ENCODE measurements at places on chromosomes 3 and 15. TPM values are rescaled to one million over a fixed set of nuclear protein-coding genes. Genes with fewer than 3 reads are reported as not detected.

- DNase-seq: no peak
These were observed 371.7 kb upstream of the CNTN6 start for GRCh38 chr3:721086-721485.

GRCh38 chr3:128849911-128850455 lies 29.4 kb upstream of the ACAD9 start:
- no peak for DNase-seq

DNA sequence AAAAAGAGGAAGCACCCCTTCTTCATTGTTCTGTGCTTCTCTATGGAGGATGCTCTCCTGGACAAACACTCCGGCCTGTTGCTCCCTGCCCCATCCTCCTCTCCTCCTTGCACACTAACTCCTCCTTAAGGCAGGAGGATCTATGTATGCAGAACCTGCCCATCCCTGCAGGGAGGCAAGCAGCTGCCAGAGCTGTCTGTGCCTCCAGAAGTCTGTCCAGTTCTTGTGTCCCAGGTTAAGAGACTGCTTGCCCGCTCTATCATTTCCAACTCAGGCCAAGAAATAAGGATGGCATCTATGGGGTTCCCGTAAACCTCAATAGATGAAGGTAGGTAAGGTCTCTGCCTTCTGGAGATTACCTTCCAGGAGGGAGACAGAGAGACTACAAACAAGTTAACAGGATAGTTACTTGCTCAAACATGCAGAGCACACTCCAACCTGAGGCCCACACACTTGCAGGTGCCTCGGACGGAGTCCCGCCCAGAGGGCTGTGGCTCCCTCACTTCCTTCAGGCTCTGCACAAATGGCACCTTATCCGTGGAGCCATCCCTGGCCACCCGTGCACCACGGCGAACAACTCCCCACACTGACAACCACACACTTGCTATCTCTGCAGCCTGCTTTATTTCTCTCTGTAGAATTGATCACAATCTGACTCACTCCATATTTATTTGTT lies 6.9 kb downstream of the XXYLT1 start:
- no peak for DNase-seq

GRCh38 chr15:94352636-94353487 lies 121.5 kb downstream of the MCTP2 start:
- DNase-seq: no peak

BLM gene
- 26.6 TPM for total RNA-seq

DNA sequence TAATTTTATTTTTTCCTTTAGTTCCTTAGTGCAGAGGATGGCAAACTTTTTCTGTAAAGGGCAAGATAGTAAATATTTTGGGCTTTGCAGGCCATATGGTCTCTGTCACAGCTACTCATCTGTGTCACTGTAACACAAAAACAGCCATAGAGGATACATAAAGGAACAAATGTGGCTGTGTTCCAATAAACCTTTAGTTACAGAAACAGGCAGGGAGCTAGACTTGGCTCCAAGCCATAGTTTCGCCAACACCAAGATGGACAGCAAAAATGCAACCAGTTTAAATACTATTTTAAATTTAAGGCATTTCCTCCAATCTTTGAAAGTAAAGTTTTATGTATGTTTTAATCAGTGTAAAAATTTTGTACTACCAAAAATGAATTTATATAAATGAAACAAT lies 753.4 kb downstream of the FHIT start:
- no peak for DNase-seq

RLBP1 gene
- total RNA-seq: not detected

CPNE9 gene
- total RNA-seq: not detected

DNA sequence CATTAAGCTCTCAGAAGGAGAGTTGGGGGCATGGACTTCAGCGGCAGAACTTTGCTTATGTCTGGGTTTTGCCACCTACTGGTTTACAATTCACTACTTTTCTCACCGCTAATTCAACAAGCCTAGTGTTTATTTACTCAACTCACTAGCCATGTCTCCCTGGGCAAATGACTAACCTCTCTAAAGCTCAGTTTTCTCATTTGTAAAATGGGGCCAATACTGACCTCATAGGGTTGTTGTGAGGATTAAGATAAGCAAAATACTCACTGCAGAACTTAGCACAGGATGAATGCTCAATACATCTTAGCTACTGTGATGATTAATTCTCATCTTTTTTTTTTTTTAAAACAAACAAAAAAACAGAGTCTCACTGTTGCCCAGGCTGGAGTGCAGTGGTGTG lies 106.3 kb downstream of the CADPS start:
- DNase-seq: no peak

GRCh38 chr15:36827824-36828223 lies 248.4 kb downstream of the CDIN1 start:
- DNase-seq: no peak

DNA sequence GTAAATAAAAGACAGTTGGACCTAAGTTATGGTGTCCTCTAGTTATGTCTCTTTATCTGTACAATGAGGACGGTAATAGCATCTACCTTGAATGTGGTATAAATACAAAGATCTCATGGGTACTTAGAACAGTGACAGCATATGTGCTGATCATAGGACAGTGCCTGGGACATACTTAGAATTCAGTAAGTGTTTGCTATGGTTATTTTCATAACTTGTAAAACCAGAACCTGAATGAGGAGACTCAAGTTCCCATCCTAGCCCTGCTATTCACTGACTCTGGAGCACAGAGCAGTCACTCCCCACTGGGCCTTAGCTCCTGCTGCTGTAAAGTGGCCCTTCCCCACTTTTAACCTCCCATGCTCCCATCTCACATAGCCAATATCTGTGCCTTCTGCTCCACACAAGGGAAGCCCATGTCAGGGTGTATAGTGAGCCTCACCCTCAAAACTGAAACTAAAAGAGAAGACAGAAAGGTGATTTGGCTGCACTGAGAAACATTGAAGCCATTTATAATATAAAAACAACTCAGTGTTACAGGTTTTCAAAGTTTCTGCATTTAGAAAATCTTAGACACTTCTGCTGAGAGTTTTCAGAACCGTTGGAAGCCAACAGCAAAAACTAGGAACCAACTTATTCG lies 225.4 kb upstream of the UBE2E2 start:
- no peak for DNase-seq

Measured in Right ventricle myocardium inferior (tissue), 1 donor.